ENCODE measurements at places on chromosomes 16 and 17.
A peak's percentile ranks its signal among the peaks of the same experiment; 100 is the strongest.

DNA sequence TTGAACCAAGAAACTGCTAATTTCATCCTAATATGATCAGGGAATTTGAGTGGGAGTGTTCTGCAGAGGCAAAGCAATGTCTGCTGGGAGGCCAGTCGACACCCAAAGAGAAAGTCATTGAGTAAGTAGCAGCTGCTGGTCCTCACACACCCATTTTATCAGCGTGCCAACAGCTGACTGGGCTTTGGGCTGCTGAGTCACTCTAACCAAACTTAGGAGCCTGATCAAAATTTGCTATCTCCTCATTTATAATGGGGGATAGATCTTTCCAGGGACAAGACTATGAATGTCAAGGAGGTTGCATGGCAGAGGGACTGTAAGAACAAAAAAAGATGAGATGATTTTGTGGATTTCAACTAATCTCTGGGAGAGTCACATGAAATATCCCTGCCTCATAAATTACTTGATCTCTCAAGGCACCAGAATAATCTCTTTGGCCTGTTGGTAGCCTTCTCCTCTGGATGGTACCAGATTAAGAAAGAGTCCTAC, 32.9 kb downstream of the CPSF4L start:
- peak; percentile 57 for DNase-seq

GRCh38 chr17:45992904-45993303, 6.1 kb upstream of the STH start:
- DNase-seq: no peak

- peak; percentile 80 for DNase-seq
Measured at GRCh38 chr17:39174920-39175694, 9.1 kb upstream of the ARL5C start.

GRCh38 chr17:36611345-36612072, 10.1 kb downstream of the MRM1 start:
- DNase-seq: no peak

DNA sequence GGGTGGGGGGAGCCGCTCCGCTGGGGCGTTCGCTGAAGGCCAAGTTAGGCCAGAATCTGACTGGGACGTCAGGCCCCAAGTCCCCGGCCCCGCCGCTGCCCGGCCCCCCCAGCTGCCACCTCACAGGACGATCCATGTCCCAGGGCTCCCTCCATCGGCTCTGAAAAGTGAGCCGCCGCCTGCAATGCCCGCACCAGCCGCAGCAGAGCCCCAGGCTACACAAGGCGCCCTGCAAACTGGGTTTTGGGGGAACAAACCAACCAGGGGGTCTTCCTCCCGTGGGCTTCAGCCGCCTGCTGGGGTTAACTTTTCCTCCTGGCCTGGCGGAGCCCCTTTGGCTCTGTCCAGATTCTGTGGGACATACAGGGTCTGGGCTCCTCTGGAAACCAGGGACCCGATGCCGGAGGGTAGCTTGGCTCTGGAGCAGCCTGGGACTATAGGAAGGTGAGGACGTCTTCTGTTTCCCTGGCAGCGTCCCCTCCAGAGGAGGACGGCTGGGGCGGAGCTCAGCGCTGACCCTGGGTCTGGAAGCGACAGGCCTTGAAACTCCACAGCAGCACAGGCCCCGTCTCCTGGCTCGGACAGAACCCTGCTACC, 835 bp downstream of the NME4 start:
- DNase-seq: peak; percentile 89

DNA sequence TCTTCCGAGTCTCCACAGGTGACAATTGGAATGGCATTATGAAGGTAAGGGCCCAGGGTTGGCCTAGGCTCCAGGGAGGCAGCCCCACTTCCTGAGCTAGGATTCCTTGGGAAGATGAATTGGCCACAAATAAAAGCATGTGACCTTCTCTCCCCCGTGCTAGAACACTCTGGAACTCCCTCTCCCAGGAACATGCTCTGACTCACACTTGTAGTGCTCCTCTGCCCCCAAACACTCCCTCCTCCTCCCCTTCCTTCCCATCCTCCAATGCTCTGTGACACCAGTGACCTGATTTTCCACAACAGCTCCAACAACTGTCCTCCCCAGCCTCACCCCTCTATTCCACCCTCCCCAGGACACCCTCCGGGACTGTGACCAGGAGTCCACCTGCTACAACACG, 16.4 kb upstream of the ABCC3 start:
- no peak for DNase-seq

- DNase-seq: no peak
Measured at GRCh38 chr17:48575066-48575582, 3.0 kb downstream of the HOXB4 start.

- DNase-seq: peak; percentile 21
Measured at GRCh38 chr17:76567634-76568432, 17.8 kb downstream of the ST6GALNAC2 start.

GRCh38 chr16:2985893-2986355, 5.7 kb upstream of the PKMYT1 start:
- no peak for DNase-seq

DNA sequence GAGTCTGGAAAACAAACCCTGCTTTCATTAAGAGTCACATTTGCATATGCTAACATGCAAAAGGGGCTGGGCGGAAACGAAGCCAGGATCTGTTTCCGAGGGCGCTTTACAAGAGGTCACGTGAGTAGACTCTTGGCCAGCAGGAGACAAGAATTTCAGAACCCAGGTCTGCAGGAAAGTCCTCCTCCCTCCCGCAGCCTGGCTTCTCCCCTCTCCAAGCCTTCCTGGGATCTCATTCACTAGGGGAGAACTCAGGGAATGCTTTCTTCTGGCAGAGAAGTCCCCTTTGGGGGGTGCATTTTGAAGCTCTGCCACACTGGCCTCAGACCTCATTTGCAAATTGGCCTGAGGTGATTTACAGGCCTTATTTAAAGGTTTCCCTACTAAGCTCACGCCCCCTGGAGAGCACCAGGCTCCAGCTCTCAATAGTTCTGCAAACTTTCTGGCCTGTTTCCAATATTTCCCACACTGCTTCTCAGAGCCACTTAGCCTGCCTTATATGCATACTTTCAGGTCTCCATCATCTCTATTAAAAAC, 57.2 kb upstream of the CACNG5 start:
- peak; percentile 61 for DNase-seq

GRCh38 chr16:75503801-75504200, 8.6 kb upstream of the CHST6 start:
- no peak for DNase-seq

DNA sequence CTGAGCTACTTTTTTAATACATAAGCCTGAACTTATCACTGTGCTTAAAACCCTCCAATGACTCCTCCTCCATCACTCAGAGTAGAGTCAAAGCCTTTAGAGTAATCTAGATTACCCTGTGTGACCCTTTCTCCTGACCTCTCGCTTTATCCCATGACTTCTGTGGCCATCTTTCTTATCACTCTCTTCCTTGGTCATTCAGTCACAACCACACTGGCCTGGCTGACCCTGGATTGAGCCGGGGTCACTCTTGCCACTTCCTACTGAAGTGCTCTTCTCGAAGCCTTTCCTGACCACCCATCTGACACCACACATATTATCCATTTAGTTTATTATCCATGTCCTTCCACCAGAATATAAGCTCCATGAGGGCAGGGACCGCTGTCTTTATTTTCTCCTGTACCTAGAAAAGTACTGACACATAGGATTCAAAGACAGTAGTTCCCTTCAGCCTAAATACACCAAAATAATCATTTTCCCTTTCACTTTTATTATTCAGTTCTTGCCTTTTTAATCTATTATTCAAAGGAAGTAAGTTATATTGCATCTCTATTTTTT, 28.0 kb upstream of the ABCA9 start:
- no peak for DNase-seq

GRCh38 chr17:20284570-20285295, 182.6 kb downstream of the LGALS9B start:
- DNase-seq: no peak

- DNase-seq: no peak
Measured at GRCh38 chr17:36721560-36722120, 120.3 kb downstream of the MRM1 start.
